Esophagus squamous epithelium (tissue), 5 donors: ENCODE measurements at places on chromosomes 2 and 18.

DNA sequence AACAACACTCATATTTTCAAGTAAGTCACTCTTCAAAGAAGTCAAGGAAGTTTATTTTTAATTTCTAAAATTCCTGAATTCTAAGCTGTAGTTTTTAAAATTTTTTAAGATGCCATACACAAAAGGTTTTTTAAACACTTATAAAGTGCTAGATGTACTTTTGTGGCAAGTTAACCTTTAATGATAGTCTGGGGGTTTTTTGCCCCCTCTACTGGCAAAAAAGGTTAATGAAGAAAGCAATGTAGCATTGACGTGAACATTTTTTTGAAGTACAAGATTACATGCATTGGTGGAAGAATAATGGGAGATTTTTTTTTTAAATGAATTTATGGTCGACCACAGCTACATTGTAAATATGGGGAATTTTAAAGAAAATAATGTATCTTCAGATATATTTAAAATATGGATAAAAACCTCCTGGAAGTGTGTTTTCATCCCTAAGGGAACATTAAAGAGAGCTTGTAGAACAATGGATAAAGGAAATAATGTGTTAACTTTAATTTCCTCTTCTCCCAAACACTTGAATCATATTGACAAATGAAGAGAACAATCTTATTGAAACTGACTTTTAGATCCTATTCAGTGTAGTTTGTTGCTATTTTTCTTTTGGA, 12.6 kb downstream of the ITPRID2 start:
- DNase-seq, result no peak

DNA sequence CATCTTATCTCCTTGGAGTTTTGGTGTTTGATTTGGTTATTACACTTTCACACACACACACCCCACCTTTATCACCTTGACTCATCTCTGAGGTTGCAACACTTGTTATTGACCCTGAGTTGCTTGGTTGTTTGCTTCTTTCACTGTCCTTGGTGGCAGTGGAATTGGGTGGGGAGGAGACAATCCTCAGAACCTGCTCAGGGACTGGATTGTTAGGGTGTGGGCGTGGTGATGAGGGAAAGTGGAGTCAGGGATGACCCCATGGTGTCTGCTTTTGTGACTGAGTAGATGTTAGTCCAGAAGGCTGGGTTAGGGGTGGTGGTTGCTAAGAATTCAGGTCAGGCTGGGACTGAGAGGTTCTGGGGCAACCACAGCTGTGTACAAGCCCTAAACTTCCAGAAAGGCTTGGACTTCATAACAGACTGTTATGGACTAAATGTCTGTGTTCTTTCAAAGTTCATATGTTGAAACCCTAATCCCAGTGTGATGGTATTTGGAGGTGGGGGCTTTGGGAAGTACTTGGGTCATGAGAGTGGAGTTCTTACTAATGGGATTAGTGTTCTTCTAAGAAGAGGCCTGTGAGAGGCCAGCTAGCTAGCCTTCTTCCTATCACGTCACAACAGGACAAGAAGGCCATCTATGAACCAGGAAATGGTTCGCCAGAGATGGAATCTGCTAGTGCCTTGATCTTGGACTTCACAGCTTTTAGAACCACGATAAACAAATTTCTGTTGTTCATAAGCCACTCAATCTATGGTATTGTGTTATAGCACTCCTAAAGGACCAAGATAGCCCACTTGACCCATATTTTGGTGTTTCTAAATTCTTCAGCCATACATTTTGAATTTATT, 3.4 kb upstream of the DIS3L2 start:
- no peak for DNase-seq

- no peak for DNase-seq
Observed at GRCh38 chr18:57353940-57354461, 1.6 kb downstream of the ST8SIA3 start.

- DNase-seq, result no peak
Observed at GRCh38 chr18:53544917-53545316, 679.6 kb downstream of the MBD2 start.

DNA sequence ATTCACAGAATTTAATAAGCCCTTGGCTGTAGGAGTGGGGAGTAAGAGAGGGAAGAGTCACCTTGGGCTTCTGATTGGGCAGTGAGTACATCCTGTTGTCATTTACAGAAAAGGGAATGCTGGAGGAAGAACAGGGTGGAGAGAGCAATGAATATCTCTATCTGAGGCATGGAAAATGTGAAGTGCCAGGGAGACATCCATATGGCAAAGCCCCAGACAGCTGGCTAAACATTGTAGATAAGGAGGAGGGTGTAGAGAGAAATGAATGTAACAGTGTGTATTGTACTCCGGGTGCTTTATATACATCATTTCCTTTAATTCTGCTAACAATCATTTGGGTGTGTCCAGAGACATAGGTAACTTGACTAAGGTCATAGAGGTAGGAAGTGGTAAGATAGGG, 103.5 kb downstream of the UPP2 start:
- no peak for DNase-seq

GRCh38 chr18:8845506-8845905, 140.2 kb downstream of the MTCL1 start:
- no peak for DNase-seq

DNA sequence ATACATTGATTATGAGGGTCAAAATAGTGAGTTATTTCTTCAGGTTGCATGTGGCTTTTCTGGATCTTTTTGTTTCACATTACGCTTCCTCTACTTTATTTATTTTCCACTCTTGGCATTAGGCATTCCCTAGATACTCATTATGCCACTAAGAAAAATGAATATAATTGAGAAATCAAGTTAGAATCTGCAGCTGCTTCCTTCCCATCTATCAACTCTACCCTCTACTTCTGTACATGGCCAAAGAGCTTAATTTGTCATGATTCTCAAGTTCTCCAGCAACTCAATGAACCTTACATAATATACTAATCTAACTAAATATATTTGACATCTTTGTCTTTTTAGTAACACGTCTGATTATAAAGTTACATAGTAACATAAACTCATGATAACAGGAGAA, 598.1 kb upstream of the LRRTM4 start:
- no peak for DNase-seq

GRCh38 chr2:149687052-149687427, 99.5 kb upstream of the MMADHC start:
- DNase-seq, result no peak

DNA sequence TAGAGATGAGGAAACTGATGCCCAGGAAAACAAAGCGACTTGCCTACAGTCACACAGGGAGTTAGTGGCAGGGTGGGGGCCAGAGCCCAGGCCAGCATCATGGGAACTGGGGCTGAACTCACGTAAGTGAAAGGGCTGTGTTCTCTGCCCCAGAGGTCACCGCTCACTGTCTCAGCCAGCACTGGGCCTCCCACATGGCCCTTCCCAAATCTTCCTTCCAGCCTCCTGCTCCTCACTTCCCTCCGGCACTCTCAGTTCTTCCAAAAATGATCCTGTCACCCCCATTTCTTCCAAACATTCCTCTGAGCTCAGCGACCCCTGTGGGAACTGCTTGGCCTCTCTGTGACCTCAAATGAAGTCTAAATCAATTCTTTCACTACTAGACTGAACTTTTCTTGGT, 90.5 kb upstream of the TMEM247 start:
- DNase-seq, result no peak

DNA sequence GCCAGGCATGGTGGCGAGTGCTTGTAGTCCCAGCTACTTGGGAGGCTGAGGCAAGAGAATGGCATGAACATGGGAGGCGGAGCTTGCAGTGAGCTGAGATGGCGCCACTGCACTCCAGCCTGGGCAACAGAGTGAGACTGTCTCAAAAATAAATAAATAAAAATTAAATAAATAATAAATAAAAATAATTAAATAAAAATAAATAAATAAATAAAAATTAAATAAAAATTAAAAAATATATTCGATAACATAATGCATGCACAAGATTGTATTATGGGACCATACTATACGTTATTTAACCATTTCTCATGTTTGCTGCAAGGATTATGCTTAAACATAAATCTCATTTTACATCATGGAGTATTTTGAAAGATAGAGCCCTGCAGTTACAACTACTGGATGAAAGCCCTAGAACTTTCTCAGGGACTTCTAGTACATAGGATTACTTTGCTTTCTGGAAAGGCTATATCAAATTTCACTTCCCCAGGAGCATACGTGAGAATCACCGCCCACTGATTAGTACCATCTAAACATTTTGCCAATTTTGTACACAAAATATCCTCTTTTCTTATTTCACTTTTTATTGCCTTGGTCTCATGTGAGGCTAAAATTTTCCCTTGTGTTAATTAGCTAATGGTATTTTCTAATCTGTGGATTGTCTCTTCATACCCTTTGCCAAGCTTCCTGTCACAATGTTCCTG, 234.3 kb upstream of the LYPD1 start:
- no peak for DNase-seq

DNA sequence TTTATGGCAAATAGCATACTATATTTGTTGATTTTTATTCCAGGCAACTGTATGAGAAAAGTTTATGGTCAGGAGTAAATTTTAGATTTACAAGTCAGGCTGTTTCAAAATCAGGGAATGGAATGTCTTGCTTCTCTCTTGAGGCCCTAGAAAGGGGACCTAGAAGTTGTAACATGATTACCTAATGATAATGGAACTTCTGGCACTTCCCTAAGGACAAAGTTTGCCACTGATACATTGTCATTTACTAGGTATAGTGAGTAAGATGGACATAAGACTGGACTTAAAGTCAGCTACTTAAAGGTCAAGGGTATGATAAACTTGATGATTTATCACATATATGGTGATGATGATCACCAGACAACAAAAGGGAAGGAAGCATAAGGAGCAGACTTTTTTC, 103.3 kb upstream of the VRK2 start:
- no peak for DNase-seq

GRCh38 chr2:172919732-172920131, 155.9 kb upstream of the MAP3K20 start:
- DNase-seq, result no peak

GRCh38 chr2:222747526-222748160, 76.2 kb downstream of the MOGAT1 start:
- DNase-seq, result no peak

- DNase-seq, result no peak
Observed at GRCh38 chr2:106789185-106789584, 96.8 kb downstream of the ST6GAL2 start.

GRCh38 chr2:157838442-157839161, 37.5 kb downstream of the ACVR1 start:
- DNase-seq, result no peak

GRCh38 chr2:29431485-29431884, 316.3 kb downstream of the CLIP4 start:
- DNase-seq, result no peak

DNA sequence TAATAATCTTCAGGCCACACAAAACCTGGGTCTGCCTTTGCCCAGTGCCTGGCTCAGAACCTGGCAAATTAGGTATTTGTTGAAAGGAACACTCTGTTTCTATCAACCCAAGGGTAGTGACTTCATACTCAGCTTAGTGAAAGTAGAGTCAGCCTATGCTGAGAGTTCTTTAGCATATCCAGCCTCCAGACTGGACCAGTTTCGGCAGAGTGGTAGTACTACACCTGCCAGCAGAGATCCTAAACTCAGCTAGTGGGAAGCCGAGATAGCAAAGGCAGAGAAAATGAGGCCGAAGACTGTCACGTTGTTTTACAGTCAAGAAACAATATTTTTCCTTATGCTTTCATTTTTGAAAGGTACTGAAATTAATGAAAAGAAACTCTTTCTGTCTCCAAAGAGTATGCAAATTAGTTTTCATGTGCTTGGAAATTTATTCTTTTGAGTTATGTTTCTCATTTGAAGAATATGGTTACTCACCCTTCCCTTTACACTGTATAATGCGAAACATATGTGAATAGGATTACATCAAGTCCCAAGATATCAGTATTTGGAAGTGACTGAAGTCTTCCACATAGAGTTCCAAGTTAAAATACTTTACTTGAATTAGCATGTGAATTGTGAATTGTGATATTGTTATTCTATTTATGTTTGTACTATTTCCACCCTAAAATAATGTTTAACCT, 52.2 kb upstream of the UGP2 start:
- DNase-seq, result no peak

- no peak for DNase-seq
Observed at GRCh38 chr2:204110751-204111516, 174.4 kb downstream of the ICOS start.

DNA sequence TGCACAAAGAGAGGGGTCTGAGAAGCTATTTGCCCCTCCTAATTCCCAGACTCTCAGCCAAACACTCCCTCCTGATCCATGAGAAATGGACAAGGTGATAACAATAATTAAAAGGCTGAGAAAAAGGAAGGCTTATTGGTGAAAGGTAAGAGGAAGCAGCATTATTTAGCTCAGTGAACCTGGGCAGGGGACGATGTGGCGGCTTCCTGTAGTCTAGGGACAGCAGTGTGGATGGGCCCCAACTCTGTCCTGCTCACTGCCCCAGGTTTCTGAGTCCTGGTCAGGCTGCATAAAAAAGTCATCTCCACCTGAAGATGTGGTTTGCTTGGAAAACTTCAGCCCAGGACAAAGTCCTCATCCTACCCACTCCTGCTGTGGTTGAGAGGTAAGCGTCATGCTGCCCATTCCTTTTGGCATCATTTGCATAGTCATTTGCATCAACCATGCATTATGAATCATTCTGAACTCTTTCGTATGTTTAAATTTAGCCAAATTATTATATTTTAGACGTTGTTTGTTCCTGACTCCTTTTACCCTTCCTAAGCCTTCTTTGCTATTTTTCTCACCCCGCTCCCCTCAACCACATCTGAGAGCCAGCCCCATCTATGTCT, 126.8 kb downstream of the CLIP4 start:
- DNase-seq, result no peak

DNA sequence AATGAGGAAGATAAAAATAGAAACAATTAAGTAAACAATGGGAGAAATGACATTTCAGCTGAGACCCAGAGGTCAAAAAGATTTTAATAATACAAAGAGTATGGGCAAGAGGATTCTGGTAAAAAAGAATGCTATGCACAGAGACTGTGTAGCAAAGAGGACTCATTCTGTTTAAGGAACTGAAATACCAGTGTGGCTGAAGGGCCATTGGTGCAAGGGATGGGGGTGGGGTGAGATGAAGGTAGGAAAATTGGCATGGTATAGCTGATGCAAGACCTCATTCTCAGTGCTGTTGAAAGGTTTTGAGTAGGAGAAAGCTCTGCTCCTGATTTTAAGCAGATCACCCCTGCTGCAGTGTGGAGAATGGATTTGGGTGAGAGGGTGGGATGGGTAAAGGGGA, 10.8 kb downstream of the GALNT1 start:
- no peak for DNase-seq

GRCh38 chr18:76981396-76981968, 151.1 kb downstream of the MBP start:
- DNase-seq, result no peak

GRCh38 chr18:63273222-63273927, 46.2 kb downstream of the BCL2 start:
- no peak for DNase-seq

DNA sequence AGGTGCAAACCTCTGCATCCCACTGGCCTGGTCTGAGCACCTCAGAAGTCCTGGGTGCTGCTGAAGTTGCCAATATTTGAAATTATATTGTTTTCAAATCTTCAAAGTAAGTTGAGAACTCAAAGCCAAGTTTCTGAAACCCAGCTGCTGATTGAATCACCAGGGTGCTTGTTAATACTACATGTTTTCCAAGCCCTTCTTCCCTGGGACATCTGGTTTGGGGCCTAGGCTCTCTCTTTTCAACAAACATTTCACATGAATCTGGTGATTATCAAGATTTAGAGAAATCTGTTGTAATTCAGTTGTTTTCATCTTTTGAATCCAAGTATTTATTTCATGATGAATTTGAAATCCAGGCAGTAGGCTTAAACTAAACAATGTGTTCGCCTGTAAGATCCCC, 24.4 kb downstream of the MLPH start:
- no peak for DNase-seq

GRCh38 chr2:182586426-182586825, 129.6 kb upstream of the DNAJC10 start:
- no peak for DNase-seq

- DNase-seq, result no peak
Observed at GRCh38 chr2:181036848-181037603, 56.6 kb downstream of the UBE2E3 start.
